ENCODE measurements at places on chromosomes 7 and 10.

DNA sequence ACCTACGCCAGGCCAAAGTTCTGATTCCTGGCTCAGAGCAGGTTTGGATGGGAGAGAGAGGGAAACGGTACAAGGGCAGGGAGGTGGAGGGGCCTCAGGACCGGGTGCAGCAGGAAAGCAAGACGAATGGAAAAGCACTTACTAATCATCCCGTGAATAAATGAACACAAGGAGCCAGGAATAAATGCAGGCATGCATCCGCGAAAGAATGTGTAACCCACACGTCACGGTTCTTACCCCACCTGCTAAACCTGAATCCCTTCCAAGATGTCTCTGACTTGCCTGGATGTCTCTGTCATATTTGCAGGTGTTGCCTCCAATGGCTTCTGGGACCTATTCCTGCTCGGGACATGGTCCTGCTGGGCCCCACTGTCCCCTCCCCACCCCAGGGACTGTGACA is 335.2 kb upstream of the RNF32 start:
- DNase-seq, result no peak

DNA sequence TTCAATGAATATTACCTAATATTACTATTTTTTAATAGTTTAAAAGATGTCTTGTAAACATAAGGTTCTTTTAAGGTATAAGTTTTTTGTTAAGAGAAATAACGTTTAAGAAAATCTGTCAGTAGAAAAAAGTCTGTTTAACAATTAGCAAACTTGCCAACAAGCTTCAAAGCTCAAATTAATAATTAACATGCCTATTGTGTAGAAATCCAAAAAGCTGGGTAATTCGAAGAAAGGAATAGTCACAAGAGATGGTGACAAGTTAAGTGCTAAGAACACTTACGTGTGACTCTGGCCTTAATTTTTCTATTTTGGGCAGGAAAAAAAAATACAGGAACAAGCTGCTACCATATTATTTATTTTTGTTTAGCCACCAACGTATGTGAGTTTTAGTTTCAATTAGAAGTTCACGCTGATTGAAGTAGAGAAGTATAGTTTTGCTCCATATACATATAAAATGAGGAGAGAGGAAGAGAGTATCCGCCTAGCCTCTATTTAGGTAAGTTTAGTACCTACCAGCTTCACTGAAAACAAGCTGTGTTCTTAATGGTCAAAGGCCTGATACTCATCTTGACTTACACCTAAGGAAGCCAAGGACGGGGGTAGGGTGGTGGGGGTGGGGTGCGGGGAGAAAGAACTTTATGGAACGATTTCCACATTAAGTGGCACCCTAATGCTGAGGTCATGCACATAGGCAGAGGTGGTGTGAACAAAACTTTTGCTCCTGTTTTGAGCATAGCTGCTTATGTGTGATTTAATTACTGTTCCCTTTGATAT is 43.4 kb upstream of the AGBL3 start:
- no peak for DNase-seq

DNA sequence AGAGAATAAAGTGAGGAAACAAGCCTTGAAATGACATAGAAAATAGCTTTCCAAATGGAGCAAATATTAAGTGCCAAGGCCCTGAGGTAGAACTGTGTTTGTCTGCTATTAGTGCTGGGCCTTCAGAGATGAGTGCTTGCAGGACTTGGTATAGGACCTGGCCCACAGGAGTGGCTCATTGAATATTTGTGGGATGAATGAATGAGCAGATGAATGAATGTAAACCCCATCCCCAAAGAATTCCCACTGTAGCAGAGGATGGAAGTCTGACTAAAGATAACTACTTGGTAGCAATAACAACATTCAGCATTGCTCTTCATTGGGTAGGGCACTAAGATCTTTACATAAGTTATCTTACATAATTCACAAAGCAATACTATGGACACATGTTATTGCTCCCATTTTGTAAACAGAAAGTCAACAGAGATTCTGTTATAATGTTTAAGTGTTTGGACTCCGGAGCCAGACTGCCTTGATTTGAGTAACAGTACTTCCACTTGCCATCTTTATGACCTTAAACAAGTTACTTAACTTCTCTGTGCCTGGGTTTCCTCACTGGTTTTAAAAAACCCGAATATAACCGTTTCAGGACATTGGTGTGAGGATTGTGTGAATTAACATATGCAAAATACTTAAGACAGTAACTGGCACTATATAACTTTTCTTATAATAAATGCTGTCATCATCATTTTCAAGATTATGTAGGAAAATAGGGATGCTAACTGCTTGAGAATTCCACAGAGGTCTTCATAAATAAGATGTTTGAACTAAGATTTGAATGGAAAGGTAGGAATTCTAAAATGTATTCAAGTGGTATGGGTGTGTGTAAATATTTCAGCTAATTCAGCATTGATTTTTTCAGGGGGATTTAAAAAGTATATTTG is 141.9 kb downstream of the PRKG1 start:
- DNase-seq, result no peak

GRCh38 chr10:102741726-102742237 is 2.0 kb upstream of the WBP1L start:
- DNase-seq, result no peak

- peak; percentile 45 for DNase-seq
Observed at GRCh38 chr7:3461923-3462322, 160.9 kb downstream of the SDK1 start.
